ENCODE measurements at places on chromosomes 4 and X. TPM values are rescaled to one million over a fixed set of nuclear protein-coding genes. Genes with fewer than 3 reads are reported as not detected.

Gene PRIMPOL
- total RNA-seq = 24.3 TPM

Gene SPP1
- total RNA-seq = 3.7 TPM

Gene ARSJ
- 16.6 TPM for total RNA-seq

Gene FSTL5
- 0.41 TPM for total RNA-seq

Gene SETD7
- total RNA-seq = 26.4 TPM

Gene NAP1L3
- total RNA-seq = 4.0 TPM

Gene RAI2
- not detected for total RNA-seq
